CD8-positive, alpha-beta memory T cell (primary cell): ENCODE measurements at places on chromosomes 12 and 14.

- DNase-seq: no peak
These were observed 91.3 kb downstream of the PHETA1 start for GRCh38 chr12:111277570-111277969.

DNA sequence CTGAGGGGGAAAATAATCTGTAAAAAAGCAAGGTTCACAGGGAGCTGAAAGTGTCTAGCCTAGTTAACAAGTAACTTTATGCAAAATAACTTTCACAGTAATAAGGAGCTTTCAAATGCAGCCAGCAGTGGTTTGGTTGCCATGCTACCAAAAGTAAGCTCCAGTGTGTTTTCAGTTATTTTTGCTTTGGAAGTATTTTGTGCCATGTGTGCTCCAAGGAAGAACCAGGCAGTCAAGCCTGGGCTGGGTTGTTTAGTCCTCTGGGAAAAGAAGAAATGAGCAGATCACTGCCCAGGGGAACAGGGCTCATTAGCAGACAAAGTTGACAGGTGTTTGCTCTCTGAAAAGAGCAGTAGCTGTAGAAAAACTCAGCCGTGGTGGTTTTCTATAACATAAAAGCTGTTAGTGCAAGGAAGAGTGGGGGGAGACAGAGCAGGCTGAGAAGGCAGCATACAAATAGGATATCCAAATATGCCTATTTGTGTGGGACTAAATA, 92.8 kb upstream of the TMTC2 start:
- no peak for DNase-seq

GRCh38 chr12:130683811-130684210, 32.3 kb downstream of the RIMBP2 start:
- DNase-seq: no peak

GRCh38 chr12:2960390-2960956, 1.3 kb downstream of the TEAD4 start:
- no peak for DNase-seq

DNA sequence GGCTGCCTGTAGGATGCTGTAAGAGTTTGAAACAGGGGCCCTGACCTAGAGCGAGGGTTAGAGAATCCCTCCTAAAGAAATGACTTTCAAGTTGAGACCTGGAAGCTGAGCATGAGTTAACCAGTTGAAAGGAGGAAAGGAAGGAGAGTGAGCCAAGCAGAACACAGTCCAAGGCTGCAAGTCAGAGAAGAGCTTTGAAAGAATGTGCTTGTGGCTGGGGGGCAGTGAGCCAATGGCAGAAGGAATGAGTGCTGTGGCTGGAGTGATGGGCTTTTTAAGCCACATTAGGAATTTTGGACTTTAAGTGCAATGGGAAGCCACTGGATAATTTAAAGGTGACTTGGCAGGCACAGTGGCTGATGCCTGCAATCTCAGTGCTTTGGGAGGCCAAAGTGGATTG, 18.1 kb downstream of the CDKN1B start:
- DNase-seq: no peak

GRCh38 chr14:62658631-62659030, 386.6 kb downstream of the KCNH5 start:
- DNase-seq: no peak

- DNase-seq: peak; percentile 52
These were observed 572 bp downstream of the RAN start for GRCh38 chr12:130872179-130873096.

DNA sequence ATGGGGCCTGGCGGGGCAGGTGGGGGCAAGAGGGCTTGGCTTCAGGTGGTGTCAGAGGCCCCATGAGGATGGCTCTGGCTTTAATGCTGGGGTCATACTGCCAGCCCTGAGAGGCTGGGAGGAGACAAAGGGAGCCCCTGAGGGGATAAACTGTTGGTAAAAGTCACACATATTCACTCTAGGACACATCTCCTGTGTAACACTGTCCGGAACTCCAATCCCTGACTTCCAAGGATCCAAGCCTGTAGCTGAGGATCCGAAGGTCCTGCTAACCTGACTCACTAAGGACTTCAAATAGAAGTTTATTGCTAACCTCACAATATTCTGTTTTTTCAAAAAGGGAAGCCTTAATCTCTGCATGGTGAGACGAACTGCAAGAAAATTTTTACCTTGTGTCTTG, 39.2 kb upstream of the GPR68 start:
- DNase-seq: no peak

DNA sequence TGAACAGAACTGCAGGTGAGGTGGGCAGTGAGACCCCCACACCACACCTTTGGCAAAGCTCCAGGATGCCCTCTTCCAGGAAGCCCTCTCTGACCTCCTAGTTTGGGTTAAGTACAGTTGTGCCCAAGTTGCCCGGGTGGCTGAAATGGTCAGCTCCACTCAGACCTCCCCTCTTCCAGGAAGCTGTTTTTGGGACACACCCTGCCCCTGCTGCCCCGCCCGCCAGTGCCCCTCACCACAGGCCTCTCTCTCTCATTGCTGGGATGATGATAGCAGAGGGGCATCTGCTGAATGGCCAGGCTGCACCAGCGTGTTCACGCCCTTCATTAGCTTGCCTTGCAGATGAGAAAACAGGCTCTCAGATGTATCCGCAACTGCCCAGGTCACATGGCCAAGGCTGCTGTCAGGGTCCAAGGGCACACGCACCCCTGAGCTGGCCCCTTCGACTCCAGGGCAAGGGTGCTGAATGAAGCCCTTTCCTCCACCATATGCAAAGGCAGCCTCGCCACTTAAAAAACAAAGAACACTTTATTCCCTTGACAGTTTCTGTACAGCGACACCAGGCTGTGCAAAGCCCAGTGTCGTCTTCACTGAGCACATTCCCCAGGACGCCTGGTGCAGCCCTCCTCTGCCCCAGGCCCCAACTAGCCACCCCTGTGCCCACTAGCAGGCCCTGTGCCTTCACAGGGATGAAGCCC, 15.5 kb downstream of the SLC25A29 start:
- no peak for DNase-seq

GRCh38 chr14:83975435-83975834, 1554.5 kb upstream of the FLRT2 start:
- no peak for DNase-seq

GRCh38 chr14:87325741-87326140, 667.2 kb downstream of the GALC start:
- no peak for DNase-seq

- DNase-seq: no peak
These were observed 110.6 kb upstream of the AMIGO2 start for GRCh38 chr12:47190271-47190750.

DNA sequence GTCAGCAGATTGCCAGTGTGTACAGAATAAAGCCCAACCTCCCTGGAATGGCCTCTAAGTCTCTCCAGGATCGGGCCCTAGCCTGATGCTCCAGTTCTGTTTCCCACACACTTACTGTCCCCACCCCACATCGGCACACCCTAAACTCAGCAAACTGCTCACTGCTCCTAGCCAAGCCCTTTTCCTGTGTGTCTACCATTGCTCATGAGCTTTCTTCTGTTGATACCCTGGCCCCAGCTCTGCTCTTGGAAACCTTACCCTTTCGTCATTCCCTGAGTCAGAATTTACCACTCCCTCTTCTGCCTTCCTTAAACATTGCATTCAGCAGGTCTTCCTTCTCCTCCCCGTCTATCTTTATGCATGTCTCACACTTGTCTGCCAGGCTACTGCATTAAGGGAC, 158.9 kb downstream of the TMX1 start:
- DNase-seq: no peak

DNA sequence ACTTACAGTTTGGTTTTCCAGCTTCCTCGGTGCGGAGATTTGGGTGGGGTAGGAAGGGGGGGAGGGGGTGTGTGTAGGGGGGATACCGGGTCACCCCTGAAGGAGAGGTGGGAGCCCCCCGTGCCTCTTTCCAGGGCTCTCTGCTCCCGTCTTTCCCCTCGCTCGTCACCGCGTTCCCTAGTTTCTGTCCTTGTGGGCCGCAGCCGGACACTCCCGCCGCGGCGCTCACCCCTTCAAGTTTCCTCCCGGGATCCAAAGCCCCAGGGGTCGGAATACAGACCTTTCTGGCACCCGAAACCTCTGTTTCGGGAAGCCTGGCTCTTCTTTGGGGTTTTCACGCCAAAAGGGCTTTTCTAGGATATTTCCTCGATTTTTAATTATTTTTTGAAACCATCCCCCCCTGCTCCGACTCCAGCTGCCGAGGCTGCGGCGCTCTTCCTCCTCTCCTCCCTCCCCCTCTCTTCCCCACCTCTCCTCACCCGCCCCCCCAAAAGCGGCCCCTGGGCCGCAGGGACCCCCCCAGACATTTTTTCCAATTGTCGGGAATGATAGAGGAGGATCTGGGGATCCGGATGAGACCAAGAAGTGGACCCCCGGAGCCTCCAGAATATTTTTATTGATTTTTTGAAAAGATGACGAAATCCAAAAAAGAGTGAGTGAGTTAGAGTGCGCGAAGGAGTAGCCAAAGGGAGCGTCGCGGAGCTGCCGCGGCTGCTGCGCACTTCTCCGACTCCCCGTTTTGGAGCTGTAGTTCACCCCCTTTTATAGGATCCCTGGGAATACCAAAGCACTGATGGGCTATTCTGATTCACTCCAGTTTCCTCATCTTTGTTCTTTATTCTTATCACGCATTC, 1.7 kb downstream of the CCND2 start:
- DNase-seq: peak; percentile 29

DNA sequence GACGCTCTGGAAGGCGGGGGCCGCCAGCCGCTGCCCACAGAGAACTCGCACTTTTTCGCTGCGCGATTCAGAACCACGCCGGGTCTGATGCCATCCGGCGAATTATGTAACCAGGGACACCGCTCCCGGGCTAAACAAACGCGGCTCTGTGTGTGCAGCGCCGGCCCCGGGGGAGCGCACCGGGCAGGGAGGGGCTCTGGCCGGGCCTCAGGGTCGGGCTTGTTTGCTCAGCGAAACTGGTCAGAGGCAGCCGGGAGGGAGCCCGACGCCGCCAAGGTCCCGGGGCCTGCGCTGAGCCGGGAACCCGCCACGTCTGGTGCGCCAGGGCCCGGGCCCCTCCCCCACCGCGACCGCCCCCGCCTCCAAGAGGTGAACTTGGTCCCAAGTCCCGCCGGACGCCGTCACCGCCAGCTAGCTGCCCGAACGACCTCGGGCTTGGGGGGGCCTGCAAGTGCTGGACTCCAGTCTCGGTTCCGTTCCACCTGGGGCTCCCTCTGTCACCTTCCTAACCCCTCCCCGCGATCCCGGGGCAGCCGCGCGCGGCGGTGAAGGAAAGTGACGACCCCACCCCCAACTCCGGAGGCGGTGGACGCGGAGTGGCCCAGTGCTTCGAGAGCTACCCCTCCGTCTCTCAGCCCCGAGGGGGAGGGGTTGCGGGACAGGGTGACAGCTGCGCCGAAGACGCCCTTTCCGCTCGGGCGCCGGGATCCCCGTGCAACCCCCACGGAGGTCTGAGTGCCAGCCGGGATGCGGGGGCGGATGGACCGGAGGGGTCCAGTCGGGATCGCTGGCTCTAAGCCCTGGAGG, 848 bp downstream of the CTDSP2 start:
- peak; percentile 58 for DNase-seq

GRCh38 chr12:49553512-49554088, 14.3 kb downstream of the MCRS1 start:
- no peak for DNase-seq

DNA sequence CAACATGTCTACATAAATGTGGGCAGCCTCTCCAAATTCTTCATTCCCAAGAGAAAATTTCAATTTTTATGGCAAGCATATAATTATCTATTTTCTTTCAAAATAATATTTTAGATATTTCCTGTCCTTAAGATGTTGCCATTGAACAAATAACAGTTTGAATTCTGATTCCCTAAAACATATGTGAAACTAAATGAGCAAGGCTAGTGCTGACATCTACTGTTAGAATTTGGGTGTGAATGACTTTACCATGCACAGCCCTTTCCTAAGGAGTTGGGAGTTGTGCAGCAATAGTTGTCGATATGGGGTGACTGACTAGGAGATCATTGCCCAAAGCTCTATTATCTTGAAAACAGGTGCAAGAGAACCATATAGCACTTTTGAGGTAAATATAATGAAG, 108.2 kb upstream of the SLC38A4 start:
- DNase-seq: no peak

DNA sequence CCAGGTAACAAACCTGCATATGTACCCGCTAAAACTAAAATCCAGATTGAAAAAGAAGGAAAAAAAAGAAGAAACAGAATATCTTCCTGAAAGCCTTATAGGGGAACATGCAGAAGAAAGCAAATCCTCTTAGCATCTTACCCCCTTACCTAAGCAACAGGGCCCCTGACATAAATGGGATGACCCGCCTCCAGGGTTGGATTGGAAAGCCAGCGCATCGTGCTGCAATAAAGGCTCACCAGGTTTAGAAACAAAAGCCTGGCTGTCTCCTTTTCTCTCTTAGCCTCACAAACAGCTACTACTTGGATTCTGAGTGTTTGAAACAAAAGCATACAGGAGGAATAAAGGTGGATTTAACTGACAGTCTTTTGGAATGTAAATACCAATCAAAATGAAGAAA, 13.8 kb upstream of the ADCK1 start:
- no peak for DNase-seq

DNA sequence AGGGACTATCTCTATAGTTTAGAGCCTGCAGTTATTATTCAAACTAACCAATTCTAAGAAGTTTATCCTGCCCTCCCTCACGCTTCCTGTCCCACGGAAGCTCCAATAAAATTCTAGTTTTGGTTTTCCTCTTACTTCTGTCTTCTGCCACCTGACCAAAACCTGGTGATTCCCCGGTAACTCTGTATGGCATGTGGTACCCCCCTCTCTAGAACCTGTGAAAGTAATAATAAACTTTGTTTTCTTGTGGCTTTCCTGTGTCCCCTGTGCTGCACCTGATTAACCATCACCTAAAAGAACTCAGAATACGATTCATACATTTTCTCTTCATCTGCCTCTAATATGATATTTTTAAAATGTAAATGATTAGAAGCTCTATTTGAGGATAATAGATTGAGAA, 379.8 kb downstream of the APAF1 start:
- no peak for DNase-seq

DNA sequence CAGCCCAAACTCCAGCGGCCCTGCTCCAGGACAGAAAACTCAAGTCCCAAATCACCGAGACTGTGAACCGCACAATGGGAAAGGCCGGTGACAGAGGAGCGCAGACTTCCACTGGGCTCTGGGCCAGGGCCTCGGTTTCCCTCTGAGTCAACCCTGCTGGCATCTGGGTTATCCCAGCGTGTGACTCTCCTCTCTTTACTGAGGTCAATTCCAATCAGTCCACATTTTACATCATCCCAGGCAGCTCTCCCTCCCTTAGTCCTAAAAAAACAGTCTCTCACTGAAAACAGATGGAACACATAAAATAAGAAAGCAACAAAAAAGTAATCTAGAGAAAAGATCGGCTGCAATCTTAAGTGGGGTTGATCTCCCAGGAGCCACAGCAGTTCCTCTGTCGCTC, 36.9 kb downstream of the ITPK1 start:
- DNase-seq: no peak

- DNase-seq: peak; percentile 67
These were observed at the start of gene CDH24 for GRCh38 chr14:23056956-23057756. Gene CDH24, minus strand, starts transcription at chr14:23057520. Its CDS starts 1,787 bp downstream, at chr14:23055733.

DNA sequence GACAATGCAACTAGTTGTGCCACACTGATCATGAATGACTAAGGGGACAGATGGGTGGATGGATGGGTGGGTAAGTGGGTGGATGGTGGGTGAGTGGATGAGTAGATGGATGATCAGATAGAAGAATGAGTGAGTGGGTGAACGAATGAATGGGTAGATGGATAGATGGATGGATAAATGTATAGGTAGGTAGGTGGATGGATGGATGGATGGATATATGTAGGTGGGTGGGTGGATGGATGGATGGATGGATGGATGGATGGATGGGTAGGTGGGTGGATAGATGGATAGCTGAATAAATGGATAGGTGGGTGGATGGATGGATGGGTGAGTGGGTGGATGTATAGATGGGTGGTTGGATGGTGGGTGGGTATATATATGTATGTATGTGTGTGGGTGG, 348.8 kb upstream of the FKBP4 start:
- DNase-seq: no peak
